M059J (cell line): ENCODE measurements at places on chromosomes 1 and 21. TPM values are rescaled to one million over a fixed set of nuclear protein-coding genes. Genes with fewer than 3 reads are reported as not detected.

DNA sequence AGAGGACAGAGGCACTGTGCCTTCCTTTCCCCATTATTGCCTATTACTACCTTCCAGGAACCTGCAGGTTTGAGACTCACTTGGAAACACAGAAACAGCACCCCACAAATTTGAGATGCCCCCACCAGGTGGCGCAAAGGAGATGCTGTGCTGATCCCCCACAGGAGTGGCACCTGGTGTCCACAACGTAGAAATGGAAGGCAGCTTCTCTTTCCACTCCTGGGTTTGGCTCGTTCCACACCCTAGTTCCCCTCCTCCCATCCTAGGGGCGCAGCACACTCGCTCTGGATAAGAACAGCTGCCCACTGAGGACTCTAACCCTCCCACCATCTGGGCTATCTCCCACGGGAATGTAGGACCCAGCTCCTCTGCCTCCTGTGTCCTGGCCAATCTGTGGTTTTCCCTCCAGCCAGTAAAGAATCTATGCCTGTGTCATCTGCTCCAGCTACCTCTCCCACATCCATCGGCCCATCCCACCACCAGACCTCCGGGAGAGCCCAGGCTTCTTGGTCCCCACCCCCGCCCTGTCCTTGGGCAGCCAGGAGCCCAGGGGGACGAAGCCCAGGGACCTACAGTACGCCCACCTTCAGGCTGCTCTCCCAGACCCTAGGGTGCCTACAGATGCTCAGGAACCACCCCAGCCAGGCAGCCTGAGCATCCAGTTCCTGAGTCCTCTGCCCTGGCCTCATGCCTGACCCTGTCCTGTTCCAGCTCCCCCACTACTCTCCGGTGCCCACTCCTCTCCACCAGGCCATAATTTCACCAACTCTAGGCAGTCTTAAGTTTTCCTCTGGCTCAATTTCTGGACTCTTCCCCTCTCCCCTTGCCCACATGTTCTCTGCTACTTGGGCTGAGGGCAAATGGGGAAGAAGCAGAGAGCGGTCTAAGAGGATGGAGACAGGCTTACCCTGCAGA, 549 bp downstream of the THBS3 start:
- DNase-seq = peak; percentile 86

DNA sequence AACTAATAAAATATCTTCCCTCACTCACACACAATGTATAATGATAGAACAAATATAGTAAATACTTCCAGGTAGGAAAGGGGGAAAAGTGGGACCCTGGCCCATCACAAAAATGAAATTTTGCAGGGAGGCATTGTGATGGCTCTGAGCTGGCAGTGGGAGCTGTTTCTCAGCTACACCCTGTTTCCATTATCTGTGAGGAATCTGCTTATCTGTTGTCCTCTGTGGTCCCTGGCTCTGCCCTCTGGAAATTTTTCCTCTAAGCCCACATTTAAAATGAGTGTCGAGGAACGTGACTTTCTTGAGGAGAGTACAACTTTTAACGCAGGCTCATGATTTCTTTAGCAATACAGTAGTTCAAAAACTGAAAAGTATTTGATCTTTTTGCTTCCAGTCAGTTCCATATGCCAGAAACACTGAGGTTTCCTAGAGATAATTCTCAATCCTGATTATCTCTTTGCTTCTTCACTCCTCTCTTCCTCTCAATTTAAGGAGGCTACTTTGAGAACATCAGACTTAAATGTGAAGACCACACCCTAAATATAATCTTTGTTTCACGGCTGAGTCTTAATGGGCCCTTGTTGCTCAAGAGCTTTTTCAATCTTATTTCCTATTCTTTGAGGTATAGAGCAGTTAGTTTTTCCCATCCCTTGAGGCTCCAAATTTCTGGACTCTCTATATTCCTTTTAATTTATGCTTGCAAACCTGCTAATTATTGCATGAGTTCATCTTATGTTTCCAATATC, 5.0 kb upstream of the EEIG2 start:
- DNase-seq = no peak

- DNase-seq = no peak
These were observed 45.1 kb upstream of the C1orf174 start for GRCh38 chr1:3945222-3945621.

Gene MXRA8
- total RNA-seq = 0.25 and 2.6 TPM in 2 replicates

DNA sequence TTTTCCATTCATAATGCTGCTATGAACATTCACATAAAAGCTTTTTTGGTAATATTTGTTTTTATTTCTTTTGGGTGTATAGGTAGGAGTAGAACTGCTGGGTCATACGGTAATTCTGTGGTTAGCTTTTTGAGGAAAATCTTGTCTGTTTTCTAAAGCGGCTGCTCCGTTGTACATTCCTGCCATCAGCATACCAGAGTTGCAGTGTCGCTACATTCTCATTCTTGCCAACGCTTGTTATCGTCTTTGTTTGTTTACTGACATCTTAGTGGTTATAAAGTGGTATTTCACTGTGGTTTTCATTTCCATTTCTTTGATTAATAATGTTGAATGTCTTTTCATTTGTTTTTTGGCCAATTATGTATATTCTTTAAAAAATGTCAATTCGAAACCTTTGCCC, 469.8 kb upstream of the ZP4 start:
- DNase-seq = no peak

DNA sequence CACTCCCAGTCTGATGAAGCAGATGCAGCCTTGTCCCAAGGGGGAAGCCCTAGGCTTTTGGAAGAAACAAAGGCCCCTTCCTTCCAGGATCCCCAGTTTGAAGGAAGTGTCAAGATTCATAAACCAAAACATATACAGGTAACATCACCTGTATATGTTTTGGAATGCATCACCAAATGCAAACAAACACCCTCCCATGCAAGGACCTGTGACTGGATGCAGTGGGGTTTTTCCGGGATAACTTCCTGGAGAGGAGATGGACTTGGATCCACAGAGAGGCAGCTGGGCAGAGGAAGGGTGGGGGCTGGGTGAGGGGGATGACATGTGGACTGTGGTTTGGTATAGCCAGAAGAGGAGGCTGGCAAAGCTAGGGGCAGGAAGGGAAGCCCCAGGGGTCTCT, 1.5 kb upstream of the PLA2G2F start:
- no peak for DNase-seq

- DNase-seq = peak; percentile 99
These were observed 30.6 kb upstream of the DDAH1 start for GRCh38 chr1:85495556-85495955.

Gene SLFNL1
- 0.15 TPM in 1 of 2 replicates, not detected in the other for total RNA-seq

DNA sequence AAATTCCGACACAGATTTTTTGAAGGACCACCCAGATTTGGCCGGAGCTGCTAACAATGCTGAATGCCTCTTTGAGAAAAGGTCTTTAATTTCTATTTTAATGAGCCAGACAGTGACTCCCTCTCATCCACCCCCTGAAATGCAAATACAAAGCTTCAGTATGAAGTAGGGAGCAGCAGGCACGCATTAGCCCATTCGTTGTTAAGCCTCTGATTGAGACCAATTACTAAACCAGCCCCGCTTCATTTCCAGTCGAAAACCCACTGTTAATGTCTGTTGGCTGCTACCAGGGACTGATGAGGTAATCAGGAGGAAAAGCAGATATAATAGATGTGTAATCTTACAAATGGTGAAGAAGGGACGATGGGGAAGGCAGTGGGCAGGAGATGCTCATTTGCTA, 4.8 kb upstream of the C8A start:
- no peak for DNase-seq
